Umbilical cord (tissue), 2 donors: ENCODE measurements at places on chromosomes 12 and 14.

DNA sequence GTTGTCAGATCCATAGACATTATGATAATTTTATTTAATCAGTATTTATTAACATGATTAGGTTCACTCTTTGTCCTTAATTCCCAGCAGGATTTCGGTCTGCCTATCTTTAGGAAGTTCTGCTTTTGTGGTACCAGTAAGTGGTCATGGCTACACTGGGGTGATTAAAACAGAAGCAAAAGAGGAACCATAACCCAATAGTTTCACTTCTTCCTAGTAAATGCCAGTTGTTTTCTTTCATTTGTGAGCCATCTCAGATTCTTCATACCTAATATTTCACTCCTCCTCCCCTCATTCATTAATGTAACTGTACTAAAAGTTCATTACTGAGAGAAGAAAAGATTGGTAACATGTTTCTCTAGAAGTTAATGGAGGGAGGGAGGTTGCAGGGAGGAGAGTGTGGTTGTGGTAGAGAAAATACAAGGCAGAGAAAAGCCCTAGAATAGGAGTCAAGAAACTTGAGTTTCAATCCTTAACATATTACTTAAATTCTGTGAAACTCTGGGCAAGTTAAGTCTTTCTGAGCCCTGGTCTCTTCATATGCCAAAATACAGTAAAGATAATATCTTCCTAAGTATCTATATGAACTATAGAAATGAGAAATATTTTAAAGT, 101.2 kb downstream of the PEBP1 start:
- DNase-seq = peak; percentile 19

DNA sequence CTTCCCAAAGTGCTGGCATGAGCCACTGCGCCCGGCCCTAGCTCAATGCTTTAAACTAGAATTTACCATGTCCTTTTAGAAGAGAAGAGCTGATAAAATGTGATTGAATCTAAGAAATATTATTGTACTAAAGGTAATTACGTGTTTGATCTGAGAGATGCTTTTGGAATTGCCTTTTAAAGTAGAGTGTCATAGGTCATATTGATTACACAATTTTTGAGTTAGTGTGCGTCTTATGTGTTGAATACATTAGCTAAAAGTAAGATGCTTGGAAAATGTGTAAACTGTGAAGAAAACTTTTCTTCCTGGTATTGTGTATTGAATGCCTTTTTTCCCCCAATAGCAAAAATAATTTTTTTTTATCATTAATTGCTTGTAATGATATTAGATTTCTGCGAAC, 41.7 kb downstream of the MIA2 start:
- DNase-seq = no peak

- DNase-seq = no peak
Observed at GRCh38 chr12:107254258-107254856, 161.0 kb upstream of the CRY1 start.

GRCh38 chr12:31874961-31875608, 84.1 kb upstream of the RESF1 start:
- peak; percentile 34 for DNase-seq

- DNase-seq = no peak
Observed at GRCh38 chr12:57009949-57010626, 3.7 kb upstream of the ZBTB39 start.

- DNase-seq = no peak
Observed at GRCh38 chr14:52402812-52403526, 88.9 kb downstream of the PTGER2 start.

GRCh38 chr14:83960832-83961512, 1569.0 kb upstream of the FLRT2 start:
- no peak for DNase-seq

DNA sequence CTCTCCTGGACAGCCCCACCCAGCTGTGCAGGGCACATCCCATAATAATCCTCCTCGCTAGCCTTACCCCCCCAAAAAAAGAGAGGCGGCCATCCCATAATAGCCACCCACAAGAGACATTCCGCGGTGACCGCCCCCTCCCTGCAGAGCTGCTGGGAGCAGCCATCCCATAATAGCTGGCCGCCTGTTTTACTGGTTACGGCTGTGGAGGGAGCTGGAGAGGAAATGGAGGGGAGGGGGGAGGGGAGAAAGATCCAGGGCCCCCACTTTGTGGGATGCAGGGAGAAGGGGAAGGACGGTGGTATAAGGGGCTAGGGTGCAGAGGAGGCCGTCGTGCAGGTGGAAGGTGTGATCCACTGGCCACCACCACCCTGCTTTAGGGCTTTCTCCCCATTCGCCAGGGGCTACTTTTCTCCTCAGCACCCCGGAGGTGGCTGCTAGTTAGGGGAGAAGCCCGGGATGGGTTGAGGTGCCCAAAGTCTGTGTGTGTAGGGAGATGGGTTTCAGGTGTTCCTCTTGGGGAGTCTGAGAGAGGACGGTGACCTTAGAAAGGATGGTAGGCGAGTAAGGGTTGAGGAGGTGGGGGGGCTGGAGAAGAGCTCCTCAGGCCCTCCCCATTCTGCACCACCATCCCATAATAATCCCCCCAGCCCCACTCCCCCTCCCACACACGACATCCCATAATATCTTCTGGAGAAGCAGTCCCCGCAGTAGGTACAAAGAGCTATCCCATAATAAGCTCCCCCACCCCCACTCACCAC, 6.0 kb upstream of the CHD4 start:
- DNase-seq = peak; percentile 93

DNA sequence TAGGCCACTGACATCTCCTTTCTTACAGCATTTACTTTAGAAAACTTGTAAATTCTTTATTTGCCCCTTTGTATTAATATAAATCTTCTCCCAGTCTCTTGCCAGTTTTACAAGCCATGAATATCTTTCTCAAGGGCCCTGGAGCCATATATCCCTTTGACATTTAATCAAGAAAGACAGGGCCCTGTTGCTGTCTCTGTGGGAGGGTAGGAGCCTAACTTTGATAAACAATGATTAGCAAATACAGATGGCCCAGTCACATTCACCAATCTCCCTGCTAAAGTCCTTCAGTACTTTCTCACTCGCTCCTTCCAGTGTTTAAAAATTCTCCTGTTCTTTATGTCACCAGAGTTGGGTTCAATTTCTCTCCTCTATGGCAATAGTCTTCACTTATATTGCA, 479.8 kb upstream of the USP15 start:
- no peak for DNase-seq

- DNase-seq = peak; percentile 72
Observed at GRCh38 chr14:100747021-100747586, 20.4 kb downstream of the DLK1 start.

GRCh38 chr12:51872689-51872981, 15.3 kb upstream of the ANKRD33 start:
- no peak for DNase-seq

DNA sequence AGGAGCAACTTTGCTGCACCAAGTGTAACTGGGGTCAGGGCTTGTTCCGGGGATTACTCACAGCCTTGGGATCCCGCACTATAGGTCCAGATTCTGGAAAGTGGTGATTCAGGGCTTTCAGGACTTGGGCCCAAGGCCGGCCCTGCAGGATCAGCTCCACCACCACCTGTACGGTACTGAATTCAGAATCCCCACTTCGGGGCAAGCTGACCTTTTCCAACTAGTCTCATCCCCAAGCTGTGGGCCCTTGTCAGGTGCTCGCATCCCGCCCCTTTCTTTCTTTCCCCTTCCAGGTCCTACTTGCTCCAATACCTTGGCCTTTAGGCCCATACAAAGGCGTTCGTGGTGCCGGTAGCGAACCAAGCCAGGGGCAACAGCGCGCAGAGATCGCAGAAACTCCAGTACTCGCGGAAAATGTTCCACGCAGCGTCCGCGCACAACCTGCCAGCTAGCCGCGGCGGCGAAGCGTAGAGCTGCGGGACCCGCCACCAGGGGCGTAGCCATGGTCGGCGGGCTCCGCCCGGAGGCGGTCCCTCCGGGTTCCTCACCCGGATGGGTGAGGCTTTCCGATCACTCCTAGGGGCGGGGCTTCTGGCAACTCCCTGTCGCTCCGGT, 487 bp downstream of the TINF2 start:
- peak; percentile 98 for DNase-seq

DNA sequence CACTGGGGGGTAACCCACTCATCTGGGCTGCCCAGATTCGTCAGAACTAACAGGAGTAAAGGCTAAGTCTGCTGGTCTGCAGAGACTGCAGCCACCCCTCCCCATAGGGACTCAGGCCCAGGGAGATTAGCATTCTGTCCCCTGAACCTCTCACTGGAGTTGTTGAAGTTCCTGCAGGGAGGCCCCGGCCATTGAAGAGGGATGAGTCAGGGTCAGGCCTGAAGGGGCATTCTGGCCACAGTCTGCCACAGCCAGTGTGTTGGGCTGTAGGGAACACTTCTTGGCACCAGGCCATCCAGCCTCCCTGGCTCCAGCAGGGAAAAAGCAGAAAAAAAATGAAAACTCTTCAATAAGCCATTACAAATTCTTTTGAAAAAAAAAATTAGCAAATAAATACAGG, 35.3 kb downstream of the KLRK1 start:
- DNase-seq = peak; percentile 13
